Caudate nucleus (tissue), 63 donors: ENCODE measurements at places on chromosomes 11 and 22.

DNA sequence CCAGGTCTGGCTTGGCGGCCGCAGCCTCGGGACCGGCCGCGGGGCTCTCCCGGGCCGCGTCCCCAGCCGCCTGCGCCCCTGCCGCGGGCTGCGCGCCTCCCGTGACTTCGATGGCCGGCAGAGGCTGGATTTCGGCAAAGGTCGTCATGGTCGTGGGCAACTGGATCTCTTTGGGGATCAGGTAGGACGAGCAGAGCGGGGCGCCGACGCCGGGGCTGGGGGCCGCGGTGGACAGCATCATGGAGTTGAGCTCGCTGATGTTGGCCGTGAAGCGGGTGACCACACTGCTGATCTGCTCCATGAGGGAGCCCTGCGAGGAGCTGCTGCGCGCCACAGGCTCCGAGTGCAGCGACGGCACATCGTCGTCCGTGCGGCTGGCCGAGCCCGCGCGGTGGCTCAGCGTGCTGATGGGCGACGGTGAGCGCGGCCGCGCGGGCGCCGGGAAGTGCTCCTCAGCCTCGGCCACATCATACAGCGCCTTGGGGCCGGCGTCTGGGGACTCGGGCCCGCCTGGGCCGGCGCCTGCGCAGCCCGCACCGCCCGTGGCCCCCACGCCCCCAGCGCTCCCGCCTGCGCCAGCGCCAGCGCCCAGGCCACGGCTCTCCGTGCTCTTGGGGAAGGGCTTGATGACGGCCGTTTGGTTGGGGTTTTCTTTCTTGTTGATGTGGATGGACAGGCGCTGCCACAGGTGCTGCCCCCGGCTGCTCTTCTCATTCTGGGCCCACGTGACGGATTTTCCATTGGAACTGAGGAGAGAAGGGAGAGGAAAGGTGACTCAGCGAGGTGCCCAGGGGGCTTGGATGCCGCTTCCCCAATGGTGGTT is 171.4 kb upstream of the CTSC start:
- DNase-seq: no peak

DNA sequence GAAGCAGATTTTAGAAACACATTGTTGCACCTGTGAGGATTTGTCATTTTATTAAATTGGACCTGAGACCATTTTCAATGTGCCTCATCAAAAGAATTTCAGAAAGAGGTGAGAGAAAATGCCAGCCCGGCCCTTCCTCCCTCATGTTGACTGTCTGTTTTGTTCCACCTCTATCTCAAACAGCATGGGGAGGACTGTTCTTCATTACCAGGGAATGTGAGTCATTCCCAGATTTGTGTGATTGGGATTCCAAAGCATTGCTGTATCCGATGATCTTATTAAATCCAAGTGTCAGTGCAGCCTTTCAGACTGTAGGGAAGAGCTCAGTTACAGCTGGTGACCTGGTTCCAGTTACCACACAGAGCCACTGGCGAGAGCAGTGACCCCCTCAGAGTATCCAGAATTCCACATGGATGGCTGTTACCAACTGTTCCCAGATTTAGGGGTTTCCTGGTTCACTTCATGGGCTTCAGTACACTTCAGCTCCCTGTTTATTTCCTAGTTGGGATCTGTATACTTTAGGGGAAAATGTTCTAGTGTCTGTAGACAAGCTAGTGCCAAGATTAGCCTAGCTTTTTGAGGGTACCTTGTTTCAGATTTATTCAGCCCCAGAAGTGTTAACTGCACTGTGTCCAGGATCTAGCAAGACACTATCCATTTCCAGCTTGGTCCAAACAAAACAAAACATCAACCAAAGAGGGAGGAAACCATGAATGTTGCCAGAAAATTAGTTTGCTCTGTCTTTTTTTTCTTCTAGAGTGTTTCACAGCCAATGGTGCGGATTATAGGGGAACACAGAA is 20.9 kb downstream of the KREMEN1 start:
- peak; percentile 24 for DNase-seq

DNA sequence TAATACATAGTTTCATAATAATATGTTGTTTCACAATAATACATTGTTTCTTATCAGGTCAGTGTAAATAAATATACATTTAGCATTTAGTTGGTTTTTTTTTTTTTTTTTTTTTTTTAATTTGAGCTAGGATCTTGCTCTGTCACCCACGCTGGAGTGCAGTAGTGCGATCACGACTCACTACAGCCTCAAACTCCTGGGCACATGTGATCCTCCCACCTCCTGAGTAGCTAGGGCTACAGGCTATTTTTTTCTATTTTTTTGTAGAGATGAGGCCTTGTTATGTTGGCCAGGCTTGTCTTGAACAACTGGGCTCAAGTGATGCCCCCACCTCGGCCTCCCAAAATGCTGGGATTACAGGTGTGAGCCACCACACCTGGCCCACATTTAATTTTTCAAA is 43.5 kb downstream of the MIAT start:
- no peak for DNase-seq

- DNase-seq: no peak
Measured at GRCh38 chr11:73126804-73127480, 15.2 kb downstream of the FCHSD2 start.

DNA sequence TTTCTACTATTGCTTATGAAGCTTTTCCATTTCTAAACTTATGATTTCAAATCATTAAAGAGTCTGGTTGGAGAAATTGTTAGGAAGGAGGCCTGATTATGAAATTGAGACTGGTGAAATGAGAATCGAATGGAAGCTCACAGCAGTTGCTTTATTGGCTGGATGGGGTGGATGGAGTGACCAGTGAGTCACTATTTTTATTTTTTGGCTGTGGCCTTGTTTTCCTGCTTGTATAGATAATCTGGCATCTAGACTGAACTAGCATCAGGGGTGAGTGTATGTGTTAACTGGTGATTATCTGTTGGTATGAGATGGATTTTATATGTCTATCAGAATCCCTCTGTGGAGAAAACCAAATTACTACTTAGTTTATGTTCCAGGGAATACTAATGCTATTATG is 36.2 kb downstream of the UVRAG start:
- no peak for DNase-seq

DNA sequence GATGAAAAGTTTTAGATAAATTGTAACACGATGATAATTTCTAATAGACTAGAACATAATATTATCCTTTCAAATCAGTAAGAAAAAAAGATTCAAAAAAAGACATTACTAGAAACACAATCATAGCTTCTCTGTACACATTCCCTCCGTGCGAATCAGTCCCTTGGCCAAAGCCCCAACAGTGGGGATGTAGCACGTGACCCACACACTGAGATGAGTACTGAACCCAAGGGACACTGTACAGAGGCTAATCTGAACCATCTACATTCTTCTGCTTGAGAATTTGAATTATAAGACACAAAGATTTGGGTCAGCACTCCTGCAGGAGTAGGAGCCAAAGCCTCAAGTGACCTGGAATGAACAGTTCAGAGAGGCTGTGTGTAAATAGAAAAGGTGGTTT is 353.7 kb downstream of the INSC start:
- no peak for DNase-seq
